B cell (primary cell): ENCODE measurements at places on chromosomes 11 and 22. TPM values are rescaled to one million over a fixed set of nuclear protein-coding genes. Genes with fewer than 3 reads are reported as not detected.

- no peak for DNase-seq
Observed at GRCh38 chr22:49362211-49362839, 465.3 kb downstream of the BRD1 start.

DNA sequence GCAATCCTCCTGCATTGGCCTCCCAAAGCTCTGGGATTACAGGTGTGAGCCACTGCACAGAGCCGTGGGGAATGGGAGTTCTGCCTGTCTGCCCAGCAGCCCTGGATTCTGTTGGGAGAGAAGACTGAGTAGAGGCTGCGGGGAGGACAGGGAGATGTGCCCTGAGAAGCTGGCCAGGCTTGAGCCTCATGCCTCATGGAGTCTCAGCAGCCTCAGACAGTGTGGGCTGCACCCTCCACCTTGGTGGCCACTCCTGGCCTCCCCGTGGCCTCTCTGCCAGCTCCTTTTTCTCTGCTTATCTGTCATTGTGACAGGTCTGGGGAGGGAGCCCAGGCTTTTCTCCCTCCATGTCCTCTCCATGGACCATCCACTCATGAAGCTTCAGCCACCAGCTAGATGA lies 43.2 kb downstream of the DKK3 start:
- no peak for DNase-seq

DNA sequence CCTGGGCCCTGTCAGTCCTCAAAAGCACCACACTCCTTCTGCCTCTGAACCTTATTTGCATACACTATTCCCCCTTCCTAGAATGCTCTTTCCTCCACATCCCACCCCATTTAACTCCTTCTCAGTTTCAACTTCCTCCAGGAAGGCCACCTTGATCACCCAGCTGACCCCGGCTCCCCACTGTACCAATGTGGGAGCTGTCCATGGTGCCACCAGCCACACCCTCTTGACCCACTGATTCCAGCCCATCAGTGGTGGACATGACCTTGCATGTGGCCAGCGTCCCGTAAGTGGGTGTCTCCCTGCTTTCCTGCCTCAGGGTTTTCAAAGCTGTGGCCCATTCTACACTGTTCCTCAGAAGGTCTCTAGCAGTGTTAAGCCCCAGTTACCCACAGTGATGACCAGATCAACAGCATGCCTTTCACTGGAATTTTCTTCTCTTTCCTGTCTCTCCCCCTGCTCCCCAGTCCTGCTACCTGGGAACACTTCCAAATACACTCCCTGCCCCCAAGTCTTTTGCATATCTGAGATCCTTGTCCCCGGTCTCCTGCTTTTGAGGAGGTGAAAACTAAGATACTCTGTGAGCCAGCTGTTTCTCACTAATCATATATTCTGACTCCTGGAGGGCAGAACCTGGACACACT lies 346.6 kb downstream of the MN1 start:
- no peak for DNase-seq

DNA sequence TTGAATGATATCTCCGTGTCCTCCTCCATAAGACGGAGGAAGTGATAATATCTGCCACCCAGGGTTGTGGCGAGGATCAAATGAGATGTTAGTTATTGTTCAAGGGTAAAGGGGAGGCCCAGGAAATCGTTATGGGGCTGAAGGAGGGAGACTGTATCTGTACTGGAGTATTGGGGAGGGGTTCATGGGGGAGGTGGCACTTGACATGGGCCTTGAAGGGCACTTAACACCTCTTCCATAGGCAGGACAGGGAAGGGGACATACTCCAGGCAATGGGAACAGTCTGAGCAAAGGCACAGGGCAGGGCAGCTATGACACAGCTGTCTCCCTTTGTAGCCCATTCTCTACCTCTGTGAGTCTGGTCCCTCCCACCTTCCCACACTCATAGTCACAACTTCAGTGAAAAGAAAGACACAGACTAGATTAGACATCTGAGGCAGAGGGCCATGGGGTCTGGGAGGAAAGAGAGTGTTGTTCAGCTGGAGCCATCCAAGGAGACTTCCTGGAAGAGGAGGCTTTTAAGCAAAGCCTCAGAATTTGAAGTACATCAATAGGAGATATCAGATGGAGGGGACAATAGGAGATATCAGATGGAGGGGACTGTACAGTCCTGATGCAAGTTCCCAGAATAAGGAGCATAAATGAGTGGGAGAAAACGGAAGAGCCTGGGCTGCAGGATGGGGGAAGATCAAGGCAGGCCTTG lies 15.8 kb upstream of the DGKZ start:
- no peak for DNase-seq

DNA sequence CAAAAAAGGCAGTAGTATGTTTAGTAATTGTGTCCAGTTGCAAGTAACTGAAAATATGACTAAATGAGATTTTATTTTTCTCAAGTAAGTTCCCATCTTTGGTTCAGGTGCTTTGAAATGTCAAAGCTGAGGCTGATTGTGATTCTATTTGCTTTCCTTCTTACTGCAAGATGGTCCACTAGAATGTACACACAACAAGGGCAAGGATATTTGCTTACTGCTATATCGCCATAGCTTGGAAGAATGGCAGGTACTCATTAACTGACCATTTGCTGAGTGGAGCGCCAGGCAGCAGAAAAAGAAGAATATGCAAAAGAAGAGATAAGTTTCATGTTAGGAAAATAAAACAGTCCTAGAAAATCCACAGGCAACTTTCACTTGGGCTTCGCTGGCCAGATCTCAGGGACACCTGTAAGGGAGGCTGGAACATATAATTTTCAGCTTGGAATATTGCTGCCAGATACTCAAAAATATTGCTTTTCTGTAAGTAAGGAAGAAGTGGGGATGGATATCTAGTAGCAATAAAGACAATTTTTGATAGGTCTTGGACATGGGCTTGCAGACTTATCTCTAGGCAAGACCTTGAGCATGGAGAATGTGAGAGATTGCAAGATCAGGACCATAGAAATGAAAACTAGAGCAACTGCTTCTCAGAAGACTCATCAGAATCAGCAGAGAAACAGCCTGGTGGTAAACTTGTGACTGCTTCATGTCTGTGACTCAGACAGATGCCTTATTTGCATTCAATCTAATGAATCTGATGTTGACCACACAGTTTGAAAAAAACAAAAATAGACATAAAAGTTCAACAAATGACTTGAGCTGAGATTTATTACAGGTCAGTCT lies 44.8 kb upstream of the OR9Q1 start:
- DNase-seq, result no peak

- DNase-seq, result no peak
Observed at GRCh38 chr11:122202161-122202950, 86.3 kb upstream of the BLID start.

GRCh38 chr11:13698132-13698531 lies 29.7 kb downstream of the FAR1 start:
- DNase-seq, result no peak

GRCh38 chr11:118911113-118911879 lies 14.4 kb downstream of the BCL9L start:
- DNase-seq, result no peak

DNA sequence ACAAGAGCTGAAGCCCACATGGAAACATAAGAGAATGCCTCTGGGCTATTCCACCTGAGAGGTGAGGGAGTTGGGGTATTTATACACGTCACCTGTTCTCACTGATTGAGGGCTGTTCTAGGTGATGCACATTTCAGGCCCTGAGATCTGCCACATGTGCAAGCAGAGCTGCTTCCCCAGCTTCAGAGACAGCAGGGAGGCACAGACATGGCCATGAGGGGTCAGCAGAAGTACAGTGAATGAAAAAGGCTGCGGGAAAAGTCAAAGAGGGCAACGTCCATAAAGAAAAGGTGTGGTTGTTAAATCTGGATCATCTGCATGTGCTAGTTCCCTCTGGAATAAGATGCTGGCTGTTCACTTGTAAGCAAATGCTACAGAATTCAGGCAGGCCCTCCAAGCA lies 75.4 kb downstream of the GAB4 start:
- DNase-seq, result no peak

- no peak for DNase-seq
Observed at GRCh38 chr22:50713008-50713385, 25.0 kb upstream of the ACR start.

DNA sequence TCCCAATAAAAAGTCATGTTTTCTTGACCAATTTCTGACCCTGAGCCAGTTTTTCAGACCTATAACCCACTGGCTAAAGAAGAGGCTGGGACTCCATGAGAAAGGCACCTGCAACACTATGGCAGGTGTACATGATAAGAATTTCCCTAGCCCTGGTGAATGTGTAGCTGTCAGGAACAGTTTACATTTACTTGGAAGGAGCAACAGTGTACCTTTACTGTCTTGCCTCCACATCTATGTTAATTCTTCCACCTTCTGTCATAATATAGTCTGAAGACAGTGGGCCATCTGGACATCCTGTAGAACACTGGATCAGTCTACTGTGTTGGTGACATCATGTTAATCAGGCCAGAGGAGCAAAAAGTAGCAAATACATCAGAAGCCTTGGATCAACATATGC lies 72.1 kb upstream of the CD82 start:
- no peak for DNase-seq

GRCh38 chr11:8071616-8072581 lies 9.1 kb upstream of the TUB start:
- no peak for DNase-seq

DNA sequence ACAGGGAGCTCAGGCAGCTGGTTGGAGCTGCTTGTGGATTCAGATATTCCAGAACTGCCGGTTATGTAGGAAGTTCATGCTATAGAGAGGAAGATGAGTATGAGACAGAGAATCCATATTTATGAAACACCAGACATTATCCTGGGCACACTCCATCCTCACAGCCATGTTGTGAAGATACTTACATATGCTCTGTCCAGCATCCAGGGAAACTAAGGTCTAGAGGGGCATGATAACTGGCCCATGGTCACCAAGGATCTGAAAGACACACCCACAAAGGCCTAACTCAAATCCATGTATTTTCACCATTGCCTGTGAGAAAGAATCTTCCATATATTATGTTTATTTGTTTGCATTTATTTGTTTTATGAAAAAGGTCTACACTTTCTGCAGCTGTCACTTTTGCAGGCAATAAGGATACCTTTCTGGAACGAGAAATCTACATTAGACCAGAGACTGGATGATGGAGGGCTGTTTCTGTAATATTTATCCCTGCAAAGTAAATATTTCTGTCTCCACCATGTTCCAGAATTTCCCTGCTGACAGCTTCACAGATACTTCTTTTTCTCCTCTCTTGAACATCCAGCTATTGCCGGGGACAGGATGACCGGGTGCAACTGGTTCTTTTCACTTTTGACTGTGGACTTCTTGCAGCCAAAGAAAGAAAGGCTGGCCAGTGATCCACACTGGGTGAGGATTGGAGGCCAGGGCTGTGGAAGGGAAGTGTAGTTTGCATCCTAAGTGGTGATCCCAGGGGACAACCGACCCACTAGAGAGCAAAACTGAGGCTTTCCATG lies 145.9 kb upstream of the NAV2 start:
- no peak for DNase-seq

GRCh38 chr11:25734591-25735211 lies 597.2 kb upstream of the ANO3 start:
- DNase-seq, result no peak

- DNase-seq, result no peak
Observed at GRCh38 chr11:9575260-9576240, 2.1 kb downstream of the WEE1 start.

- DNase-seq, result no peak
Observed at GRCh38 chr22:49210606-49211005, 617.1 kb downstream of the BRD1 start.

- DNase-seq, result no peak
Observed at GRCh38 chr11:125504580-125504979, 8.5 kb upstream of the FEZ1 start.

SCARF2 gene
- polyA plus RNA-seq, result 1.3 and 1.8 TPM in 2 replicates

HORMAD2 gene
- polyA plus RNA-seq, result not detected in 2 replicates

ANO3 gene
- polyA plus RNA-seq, result not detected in 2 replicates
